AG10803 (cell line): ENCODE measurements at places on chromosomes 11 and 22.

DNA sequence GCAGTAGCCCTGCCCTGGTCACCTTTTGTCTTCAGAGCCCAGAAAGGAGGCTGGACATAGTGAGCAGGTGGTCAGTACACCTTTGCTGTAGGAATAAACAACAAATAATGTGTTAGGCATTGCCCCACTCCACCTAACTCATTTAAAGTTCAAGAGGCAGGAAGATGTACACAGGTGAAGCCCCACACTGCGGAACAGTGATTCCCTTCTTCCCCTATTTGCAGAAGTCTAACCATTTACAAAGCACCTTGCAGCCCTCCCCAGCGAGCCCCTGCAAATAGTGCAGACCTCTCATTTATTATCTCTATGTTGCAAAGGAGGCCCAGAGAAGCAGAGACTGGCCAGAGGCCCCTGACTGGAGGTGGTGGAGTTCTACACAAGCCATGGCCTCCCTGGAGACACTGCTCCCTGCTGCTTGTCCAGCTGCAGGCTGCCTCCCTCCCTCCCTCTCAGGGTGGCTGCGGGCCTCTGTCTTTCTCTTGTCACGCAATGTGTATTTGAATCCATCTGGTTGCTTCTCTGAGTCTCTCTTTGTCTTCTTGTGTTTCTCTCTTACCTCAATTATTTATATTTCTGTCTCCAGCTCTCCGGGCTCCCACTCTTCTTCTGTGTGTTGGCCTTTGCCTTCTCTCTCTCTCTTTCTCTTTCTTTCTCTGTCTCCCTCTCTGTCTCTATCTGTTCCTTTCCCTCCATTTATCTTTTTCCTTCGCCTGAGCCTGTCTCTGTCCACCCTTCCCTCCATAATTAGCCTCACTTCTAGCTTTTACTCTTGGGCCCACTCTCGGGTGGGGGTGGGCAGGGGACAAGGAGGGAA, 59.1 kb upstream of the PRDM11 start:
- peak; percentile 74 for DNase-seq

DNA sequence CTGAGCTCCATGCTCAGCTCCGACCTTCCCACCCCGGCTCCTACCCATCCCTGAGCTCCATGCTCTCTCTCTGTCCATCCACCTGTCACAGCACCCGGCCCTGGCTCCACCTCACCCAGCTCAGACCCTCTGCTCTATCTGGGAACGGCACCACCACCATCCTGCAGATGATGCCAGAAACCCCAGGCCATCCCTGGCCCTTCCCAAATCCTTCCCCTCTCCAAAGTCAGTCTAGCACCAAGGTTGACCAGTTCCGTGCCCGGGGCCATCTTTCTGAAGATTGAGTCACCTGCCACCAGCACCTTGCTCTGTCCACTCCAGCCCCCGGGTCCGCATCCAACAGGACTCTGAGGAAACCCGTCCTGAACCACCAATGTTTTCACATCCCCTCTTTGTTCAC, 969.6 kb downstream of the BRD1 start:
- DNase-seq, result no peak

- DNase-seq, result no peak
These were observed 115.9 kb downstream of the C11orf65 start for GRCh38 chr11:108351468-108351867.

- no peak for DNase-seq
These were observed 5.4 kb downstream of the HYOU1 start for GRCh38 chr11:119051440-119052162.

GRCh38 chr11:40130427-40130826, 1329.0 kb downstream of the LRRC4C start:
- no peak for DNase-seq

GRCh38 chr11:119982517-119983239, 155.2 kb downstream of the TRIM29 start:
- DNase-seq, result no peak

DNA sequence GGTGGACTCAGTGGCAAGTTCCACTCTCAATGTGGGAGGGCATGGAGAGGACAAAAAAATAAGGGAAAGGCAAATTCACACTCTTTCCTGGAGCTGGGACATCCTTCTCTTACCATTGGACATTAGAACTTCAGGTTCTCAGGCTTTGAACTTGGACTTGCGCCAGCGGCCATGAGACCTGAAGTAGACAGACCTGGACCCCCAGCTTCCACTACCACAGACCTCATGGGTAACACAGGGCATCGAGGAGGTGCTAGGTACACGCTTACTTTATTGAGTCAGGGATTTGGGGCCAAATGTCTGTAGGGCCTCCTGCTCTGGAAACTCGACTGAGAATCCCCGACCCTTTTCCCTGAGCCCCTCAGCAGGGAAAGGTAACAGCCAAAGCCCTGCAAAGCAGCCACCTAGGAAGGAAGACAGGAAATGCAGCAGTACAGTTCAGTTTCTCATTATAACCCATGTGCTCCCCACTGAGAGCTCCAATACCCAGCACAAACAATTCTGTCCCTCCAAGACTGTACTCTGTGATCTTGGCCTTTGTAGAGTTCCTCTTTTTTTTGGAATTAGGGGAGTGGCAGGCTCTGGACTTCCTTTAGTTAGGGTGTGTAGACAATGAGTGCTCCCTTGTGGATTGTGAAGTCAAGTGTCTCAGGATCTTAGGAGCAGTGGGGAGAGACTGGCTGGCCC, 5.7 kb downstream of the CHRNA10 start:
- DNase-seq, result no peak

DNA sequence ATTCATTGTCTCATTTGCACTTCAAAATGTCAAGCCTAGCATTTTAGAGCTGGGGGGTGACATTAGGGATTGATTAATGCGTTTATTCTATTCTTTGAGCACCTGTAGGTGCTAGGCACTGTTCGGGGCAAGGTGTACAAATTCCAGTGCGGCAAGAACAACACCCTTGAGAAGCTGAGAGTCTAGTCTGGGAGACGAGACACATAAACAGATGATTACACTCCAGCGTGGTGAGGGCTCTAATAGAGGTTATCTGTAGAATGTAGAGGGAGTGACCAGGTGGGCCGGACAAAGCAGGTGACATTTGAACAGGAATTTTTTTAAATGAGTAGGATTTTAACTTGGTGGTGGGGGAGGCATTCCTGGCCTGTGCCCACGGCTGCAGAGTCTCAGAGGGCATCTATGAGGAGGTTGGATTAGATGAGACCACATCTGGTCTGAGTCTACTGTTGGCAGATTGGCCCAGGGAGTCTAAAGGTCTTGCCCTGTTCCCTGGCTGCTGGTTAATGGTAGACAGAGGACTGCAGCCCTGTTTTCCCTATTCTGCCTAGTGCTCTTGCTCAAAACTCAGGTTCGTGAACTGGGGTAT, 970 bp downstream of the CAT start:
- DNase-seq, result no peak

- peak; percentile 12 for DNase-seq
These were observed 69.0 kb downstream of the ZC3H12C start for GRCh38 chr11:110162216-110162615.

GRCh38 chr11:61756452-61757212, 4.2 kb downstream of the MYRF start:
- no peak for DNase-seq

GRCh38 chr11:82043316-82043715, 690.3 kb downstream of the FAM181B start:
- peak; percentile 15 for DNase-seq

- peak; percentile 76 for DNase-seq
These were observed 64.1 kb downstream of the ME3 start for GRCh38 chr11:86608251-86608799.

- no peak for DNase-seq
These were observed 82.1 kb downstream of the PIWIL4 start for GRCh38 chr11:94649254-94649653.

DNA sequence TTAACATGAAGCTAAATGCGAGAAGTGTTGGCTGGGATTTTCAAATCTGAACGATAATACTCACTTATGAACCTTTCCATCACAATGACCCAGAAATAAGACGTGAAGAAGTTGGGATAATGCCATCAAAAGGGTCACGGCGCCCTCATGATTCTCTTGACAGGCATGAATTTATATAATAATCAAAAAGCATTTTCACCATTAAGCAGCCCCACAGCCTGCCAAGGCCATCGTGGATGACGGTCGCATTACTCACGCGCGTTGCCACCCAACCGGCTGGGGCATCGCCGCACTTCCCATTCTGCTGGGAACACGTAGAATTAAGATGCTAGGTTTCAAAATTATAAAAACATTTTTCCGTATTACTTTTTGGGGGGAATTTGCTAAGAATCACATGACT, 18.9 kb upstream of the GAL start:
- no peak for DNase-seq

DNA sequence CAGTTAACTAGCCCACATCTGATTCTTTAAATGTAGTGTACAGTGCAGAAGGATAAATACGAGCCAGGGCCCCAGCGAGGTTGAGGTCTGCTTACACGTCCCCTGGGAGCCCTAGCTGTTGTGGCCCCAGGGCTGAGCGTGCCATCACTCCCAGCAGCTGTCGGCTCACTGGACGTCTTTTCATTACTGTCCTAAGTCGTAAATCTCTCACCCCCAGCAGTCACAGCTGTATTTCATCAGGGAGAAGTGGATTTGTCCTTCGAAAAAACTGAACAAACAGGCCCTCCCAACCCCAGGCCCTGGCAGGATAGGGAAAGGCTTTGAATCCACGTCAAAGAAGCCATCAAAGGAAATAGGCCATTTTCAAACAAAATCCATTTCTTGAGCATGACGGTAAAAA, 110.4 kb upstream of the CSNK2A3 start:
- peak; percentile 19 for DNase-seq

- DNase-seq, result no peak
These were observed 3.1 kb downstream of the IFITM1 start for GRCh38 chr11:316891-317301.

- no peak for DNase-seq
These were observed 11.1 kb downstream of the IGHMBP2 start for GRCh38 chr11:68914761-68915160.

GRCh38 chr11:69664901-69665300, 10.3 kb downstream of the LTO1 start:
- DNase-seq, result no peak

GRCh38 chr11:33033493-33033892, 5.9 kb upstream of the TCP11L1 start:
- no peak for DNase-seq

- DNase-seq, result peak; percentile 41
These were observed 136.8 kb downstream of the KIF18A start for GRCh38 chr11:27971171-27971570.

DNA sequence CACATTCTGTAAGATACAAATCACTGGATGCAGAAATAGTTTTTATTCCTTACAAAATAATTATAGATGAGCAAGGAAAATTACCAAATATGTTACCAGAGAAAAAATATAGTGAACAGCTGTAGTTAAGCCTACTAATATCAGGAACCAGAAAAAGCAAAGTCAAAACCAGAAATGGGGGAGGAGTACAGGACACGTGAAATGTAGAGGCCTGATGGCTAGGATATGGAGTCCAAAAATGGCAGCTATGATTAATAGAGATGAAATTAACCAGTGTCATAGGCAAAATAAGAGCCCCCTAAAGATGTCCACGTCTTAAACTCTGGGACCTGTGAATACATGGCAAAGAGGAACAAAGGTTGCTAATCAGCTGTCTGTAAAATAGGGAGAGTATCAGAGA, 34.1 kb downstream of the MRE11 start:
- DNase-seq, result no peak

DNA sequence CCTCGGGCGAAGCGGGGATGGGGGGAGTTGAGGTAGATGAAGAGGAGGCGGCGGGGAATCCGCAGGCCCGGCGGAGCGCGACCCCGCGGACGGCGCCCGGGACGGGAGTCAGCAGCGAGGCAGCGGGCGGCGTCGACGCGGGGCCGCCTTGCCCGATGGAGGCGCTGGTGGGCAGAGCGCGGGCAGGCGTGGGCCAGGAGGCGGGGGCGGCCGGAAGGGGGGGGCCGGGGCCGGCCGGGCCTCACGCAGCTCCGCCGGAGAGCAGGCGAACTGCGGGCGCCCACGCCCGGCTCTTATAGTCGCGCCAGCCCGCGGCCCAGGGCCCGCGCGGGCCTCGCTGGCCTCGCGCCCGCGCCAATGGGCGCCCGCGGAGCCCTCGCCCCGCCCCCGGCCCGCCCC, at the start of gene IGF2:
TSS of gene IGF2 (minus strand) at position 267 of the 399 bp plus-strand sequence. CDS start 3,866 bp downstream, outside the sequence.
- DNase-seq, result no peak

DNA sequence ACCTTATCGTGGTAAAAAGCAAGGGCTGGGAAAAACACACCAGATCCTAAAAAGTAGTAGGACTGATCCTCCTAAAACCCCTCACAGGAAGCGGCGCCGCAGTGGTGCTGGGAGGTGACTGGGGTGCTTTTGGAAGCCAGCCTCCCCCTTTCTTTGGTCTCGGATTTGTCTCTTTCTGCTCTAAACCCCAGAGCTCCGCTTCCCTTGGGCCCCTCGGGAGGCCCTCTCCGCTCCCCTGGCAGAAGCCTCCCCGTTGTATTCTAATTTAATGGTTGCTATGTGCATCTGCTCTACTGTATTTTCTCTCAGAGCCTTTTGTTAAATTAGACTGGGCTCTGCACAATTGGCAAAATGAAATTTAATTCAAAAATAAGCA, 587.7 kb downstream of the OPCML start:
- DNase-seq, result no peak

- DNase-seq, result peak; percentile 70
These were observed 29.8 kb downstream of the ZC3H12C start for GRCh38 chr11:110123003-110123402.

DNA sequence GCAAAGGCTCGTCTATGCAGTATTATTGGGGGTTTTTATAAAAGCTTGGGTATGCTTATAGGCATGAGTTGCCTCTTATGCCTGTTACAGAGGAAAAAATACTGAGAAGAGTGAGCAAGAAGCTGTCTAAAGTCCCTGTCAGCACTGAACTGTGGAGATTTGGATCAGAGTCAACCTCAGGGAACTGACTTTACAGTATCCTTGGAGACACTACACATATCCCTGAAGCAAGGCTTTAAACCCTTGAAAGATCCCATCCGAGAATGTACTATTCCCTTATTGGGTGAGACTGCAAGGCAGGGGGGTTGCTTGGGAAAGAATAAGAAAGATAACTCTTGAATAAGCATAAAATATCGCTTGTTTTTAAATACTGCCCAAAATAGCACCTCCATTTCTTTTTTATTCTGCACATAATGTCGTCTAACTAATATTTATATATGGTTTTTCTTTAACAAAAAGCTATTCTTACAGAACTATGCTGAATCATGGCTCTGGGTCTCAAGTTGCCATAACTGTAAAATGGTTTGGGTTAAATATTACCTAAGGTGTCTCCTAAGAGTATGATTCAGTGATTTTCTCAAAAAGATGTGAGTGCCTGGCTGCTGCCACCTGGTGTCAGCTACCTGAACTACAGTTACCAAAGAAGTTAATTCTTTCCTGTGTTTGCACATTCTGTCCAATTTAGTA, 1062.8 kb downstream of the DLG2 start:
- DNase-seq, result peak; percentile 53

DNA sequence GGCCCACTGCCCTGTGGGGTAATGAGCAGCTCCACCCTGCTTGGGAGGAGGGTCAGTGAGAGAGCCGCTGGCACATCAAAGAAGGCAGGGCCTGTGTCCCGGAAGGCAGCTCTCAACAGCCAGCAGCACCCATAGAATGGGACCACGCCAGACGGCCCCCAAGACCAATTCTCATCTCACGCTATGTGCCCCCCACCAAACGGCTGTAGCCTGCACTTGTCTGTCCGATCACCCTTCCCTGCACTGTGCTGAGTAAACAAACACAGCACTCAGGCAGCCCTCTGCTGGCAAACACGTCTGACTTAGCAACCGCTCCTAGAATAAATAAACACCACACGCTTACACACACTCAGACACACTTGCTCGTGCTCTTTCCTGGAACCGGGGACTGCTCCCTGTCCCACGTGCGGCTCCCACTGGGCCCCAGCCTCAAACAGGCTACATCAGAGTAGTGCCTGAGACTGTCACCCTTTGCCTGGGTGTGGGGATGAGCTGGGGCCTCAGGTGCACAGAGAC, 53.2 kb upstream of the CDON start:
- peak; percentile 91 for DNase-seq

GRCh38 chr11:65183201-65183891, 1.6 kb downstream of the CAPN1 start:
- DNase-seq, result no peak
